ENCODE measurements at places on chromosomes 6 and 20.

DNA sequence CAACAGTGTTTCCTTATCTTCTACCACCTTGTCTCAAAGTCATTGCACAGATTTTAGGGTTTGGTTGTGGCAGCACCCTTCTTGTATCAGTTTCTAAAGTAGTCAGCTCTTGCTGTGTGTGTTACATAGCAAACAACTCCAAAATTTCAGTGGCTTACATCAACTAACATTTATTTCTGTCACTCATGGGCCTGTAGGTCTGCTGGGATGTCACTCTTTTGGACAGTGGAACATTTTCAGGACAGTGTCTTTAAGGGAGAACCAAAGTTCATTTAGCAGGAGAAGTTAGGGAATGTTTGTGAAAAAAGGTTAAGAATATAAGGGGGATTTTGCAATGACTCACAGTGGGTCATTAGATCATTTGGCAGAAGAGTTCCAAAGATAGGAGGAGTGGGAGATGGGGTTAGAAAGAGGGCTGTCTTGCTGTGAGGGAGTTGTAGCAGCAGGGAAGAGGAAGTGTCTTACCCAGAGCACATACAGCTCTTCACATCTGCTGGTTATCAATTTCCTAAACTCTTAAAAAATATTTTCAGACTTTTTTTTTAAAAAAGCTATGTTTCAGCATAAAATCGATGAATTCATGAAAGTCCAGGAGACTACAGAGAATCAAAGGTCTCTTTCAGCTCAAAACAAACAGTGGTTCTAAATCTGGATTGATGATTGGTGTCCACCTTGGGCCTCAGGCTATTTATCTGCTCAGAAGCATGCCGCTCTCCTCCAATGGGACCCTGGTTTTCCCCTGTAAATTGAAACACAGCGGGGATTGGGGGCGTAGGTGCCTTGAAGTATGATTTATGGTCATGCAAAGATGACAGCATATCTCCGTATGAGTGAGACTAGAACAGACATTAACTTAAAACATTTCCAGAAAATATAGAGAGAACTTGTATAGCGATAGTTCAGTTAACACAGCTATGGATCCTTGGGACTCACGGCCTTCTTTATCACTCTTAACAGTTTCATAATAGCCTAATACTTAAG lies 117.3 kb downstream of the B3GAT2 start:
- no peak for DNase-seq

- peak; percentile 48 for DNase-seq
Observed at GRCh38 chr6:114747995-114748625, 405.3 kb upstream of the HS3ST5 start.

- DNase-seq: no peak
Observed at GRCh38 chr6:69994251-69994650, 127.9 kb downstream of the COL19A1 start.

DNA sequence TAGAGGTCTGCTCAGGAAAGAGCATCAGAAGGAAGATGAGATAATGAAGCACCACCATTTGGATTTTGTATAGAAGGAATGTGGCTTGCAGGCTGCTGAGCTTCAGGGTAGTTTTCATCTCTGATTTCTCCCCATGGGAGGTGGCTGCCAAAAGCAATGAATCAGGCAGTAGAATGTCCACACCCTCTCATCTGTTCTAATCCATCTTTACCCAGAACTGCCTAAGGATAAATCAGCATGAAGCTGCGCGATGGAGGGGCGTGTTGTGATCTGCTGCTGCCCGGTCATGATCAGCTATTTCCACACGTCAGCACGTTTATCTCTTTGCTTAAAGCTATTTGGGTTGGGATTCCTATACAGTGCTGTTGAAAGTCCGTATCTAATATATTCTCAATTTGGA lies 295.4 kb downstream of the FOXA2 start:
- DNase-seq: no peak

GRCh38 chr20:34249291-34249690 lies 8.1 kb downstream of the ASIP start:
- DNase-seq: peak; percentile 86

GRCh38 chr6:24522228-24523176 lies 27.7 kb downstream of the ALDH5A1 start:
- no peak for DNase-seq

DNA sequence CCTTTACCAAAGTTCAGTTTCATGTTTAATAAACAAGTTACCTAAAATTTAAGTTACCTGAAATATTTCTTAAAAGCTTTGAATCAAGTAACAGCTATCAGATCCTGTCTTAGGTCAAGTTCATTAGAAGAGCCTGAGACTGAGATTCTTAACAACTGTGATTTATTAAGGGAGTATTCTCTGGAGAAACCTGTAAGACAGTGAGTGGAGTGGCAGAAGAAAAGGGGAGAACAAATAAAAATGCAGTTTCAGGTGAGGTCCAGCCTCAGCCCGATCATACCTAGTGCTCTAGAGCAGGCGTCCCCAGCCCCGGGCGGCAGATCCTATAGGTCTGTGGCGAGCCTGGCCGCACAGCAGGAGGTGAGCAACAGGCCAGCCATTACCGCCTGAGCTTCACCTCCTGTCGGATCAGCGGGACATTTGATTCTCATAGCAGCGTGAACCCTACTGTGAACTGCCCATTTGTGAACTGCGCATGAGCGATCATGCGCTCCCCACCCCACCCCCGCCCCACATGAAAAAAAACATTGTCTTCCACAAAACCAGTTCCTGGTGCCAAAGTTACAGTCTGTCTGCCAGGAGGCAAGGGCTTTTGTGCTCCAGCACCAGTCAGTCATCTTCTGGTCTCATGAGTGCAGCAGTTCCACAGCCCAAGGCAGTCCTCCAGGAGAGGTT lies 59.2 kb upstream of the ADGRB3 start:
- DNase-seq: peak; percentile 75

- DNase-seq: no peak
Observed at GRCh38 chr6:106976270-106976669, 1.7 kb upstream of the CD24 start.
